ENCODE measurements at places on chromosomes 16 and 17. TPM values are rescaled to one million over a fixed set of nuclear protein-coding genes. Genes with fewer than 3 reads are reported as not detected.

- DNase-seq, result no peak
Observed at GRCh38 chr16:1968146-1968953, 1.7 kb downstream of the RNF151 start.

DNA sequence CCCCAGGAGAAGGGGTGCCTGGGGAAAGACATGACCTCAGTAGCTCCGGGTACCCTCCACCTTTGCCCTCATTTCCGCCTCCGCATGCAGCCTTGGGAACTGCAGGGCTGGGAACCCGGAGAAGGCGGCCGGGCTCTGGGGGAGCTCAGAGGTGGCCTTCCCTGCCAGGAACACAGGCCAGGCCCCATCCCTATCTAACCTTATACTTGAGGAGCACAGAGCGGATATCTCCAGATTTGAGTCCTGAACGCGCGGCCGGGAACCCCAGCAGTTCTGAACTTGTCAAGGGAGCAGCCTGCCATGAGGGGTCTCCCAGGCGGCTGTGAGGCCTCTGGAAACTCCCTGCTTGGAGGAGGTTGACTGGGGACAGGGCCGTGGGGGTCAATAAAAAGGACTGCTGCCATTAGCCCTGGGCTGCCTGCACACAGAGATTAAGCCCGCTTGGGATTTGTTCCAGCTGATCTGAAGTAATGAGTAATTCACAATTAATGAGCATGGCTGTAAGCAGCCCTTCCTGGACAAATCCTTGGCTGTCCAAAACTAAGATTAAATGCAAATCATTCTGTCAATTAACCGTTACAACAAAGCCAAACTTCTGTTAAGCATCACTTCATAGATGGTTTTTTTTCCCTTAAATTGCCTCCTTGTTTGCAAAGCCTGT, 26.3 kb upstream of the METRNL start:
- DNase-seq, result peak; percentile 41

- DNase-seq, result no peak
Observed at GRCh38 chr17:38735161-38735997, 5.2 kb downstream of the CISD3 start.

AATK gene
- polyA plus RNA-seq, result 4.4 TPM
